Activated T-helper 9 cell treated with anti-CD3 and anti-CD28 coated beads, Interleukin-2, amount 50 U/mL, for 16 hours (primary cell): ENCODE measurements at places on chromosomes 3 and 15.
A peak's percentile ranks its signal among the peaks of the same experiment; 100 is the strongest.

GRCh38 chr15:51750792-51751696 is at the start of gene TMOD2:
Gene TMOD2, plus strand, starts transcription at chr15:51751597. Its CDS starts 14,845 bp downstream, at chr15:51766442.
- peak; percentile 32 for DNase-seq

- DNase-seq: no peak
These were observed 21.8 kb upstream of the IL16 start for GRCh38 chr15:81174792-81175327.

DNA sequence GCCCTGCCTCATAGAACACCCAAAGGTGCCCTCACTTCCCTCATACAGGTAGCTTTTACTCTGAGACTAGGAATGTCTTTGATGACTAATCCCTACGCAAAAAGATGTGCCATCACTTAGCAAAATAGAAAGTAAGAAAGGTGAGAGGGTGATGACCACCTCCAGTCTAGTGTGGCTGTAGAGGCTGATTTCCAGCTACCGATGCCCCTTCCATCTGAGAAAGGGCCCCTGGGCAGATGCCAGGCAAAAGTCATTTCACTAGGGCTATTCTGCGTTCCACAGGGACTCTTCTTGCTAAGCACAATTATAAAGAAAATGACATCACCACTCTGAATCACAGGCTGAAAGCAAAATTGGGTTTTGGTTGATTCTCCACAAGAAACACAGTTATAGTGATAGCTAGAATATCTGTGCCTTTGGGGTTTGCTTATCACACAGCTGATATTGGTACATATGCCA is 77.4 kb downstream of the RBPMS2 start:
- DNase-seq: peak; percentile 8

DNA sequence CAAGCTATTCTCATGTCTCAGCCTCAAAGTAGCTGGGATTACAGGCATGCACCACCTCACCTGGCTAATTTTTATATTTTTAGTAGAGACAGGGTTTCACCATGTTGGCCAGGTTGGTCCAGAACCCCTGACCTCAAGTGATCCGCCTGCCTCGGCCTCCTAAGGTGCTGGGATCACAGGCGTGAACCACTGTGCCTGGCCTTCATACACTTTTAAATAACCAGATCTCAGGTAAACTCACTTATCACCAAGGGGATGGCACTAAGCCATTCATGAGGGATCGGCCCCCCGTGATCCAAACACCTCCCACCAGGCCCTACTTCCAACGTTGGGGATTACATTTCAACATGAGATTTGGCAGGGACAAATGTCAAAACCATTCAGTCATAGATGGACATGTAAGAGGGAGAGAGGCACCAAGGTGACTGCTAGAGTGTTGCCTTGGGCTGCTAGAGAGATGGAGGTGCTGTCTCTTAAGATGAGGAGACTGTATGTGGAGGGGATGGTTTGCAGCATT is 13.3 kb upstream of the DOCK3 start:
- no peak for DNase-seq

DNA sequence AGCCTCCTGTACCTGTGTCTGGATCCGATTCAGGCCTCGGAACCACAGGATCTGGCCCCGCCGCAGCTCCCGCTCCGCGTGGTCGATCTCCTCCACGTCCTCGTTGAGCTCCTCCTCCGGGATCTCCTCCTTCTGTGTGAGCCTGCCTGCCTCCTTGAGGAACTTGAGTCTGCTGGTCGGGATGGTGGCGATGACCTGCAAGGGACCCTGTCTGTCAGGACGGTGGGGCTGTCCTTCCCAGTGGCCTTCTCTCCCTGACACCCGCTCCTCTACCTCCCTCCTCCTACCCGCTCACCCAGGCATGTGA is 17.2 kb upstream of the SEC13 start:
- DNase-seq: no peak

- no peak for DNase-seq
These were observed 17.7 kb downstream of the MEGF11 start for GRCh38 chr15:66235866-66236265.

- no peak for DNase-seq
These were observed 1.1 kb downstream of the FBN1 start for GRCh38 chr15:48644467-48644826.

GRCh38 chr3:70471464-70472342 is 159.3 kb upstream of the MDFIC2 start:
- no peak for DNase-seq

DNA sequence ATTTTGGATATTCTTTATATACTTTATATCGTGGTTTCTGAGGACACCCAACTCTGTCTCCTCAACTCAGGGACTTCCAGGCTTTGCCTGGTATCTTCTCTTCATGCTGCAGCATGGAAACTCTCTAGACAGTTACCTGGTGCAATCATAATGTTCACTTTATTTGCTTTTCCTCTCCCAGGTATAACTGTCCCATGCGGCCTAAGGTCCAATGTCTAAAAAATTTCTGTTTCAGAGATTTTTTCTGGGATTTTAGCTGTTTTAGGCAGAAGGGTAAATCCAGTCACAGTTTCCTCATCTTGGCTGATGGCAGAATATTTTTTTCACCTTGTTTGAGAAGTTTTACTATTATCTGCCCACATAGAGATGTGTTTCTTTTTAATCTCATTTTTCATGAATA is 139.9 kb upstream of the KCNMB2 start:
- DNase-seq: no peak

- DNase-seq: no peak
These were observed 75.6 kb upstream of the CACNA2D3 start for GRCh38 chr3:54046641-54047214.

- no peak for DNase-seq
These were observed 221.0 kb downstream of the RSRC1 start for GRCh38 chr3:158330870-158331269.

DNA sequence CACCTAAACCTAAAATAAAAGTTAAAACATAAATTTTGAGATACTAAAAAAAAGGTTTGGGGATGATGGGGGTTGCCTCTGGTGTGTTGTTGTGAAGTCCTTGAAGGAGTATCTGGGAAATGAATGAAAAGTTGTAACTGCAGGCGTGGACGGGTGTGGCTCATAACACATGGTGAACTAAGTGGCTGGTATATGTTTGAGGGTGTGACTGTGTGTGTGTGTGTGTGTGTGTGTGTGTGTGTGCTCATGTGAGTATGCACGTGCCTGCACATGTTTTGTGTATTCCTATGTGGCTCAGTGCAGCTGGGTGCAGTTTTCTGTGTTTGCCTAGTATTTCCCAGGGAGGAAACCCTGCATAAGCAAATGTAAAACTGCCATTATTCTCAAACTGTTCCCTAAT is 229.9 kb upstream of the TRIM42 start:
- no peak for DNase-seq

DNA sequence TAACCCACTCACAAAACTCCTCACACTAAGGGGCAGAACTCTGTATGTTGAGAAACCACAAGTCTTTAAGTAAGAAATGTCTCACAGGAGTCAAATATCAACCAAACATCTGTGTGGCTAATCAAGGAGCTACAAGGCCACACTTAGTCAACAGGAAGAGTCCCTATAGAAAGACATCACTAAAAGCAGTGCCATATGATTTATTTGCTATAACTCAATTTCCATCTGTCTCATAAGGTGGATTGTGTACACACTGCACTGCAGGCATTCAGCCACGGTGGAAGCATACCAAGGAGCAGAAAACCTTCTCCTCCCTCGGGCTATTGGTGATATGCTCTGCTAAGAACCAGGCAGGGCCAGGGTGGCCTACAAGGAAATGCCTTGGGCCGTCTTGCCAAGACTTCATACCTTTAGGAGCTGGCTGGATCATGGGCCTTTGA is 197.6 kb upstream of the CFAP20DC start:
- no peak for DNase-seq

DNA sequence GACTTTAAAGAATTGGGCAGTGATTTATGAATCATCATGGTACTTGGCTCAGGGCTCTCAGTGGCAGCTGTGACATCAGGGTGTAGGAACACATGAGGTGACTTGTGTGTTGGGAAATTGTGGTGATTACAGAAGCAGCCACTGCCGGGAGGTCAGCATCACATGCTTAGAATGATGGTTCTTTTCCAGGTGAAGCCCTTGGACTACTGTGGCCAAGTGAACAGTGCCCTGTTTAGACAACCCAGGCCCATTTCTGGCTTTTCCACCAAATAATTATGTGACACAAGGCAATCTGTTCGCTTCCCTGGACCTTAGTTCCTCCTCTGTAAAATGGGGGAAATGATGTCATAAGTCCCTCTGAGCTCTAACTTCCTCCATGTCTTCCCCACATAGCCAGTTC is 139.7 kb upstream of the ROPN1 start:
- DNase-seq: no peak

DNA sequence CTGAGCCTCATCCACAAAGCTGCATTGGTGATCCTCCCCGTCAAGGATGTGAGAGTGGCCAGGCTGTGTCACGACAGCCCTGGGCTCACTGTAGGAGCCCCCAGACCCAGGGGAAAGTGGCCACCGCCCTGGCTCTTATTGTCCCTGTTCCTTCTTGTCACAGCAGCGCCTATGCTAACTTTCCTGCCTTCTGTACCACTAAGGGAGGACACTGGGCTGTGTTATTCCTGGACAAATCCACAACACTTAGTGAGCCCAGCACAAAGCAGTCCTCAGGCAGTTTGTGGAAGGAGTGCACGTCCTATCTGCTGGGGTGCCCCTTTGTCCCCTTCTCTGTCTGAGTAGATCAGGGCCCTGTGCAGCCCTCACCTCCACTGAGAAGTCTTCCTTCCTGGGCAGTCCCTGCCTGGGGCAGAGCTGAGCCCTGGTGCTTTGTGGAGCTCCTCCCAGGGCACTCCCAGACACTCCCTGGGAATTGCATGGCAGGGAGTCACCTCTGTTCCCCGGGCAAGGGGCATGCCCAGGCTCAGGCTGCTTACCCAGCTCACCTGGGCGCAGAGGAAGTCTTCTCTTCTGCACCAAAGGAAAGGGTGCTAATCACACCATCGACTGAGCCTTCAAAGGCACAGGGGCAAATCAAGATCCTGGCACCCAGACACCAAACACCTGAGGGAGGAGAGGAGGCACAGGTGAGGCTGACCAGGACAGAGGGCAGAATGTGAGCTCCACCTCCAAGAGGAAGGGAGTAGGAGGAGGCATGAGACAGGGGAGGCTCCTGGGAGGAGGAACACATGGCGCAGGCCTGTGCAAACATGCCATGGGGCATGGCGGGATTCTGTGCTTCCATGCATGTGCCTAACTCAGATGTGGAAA is 138.7 kb downstream of the KLF13 start:
- no peak for DNase-seq

GRCh38 chr3:29694331-29694730 is 413.5 kb downstream of the RBMS3 start:
- DNase-seq: no peak

GRCh38 chr15:58214591-58215340 is 76.6 kb downstream of the AQP9 start:
- DNase-seq: no peak

- DNase-seq: no peak
These were observed 119.4 kb upstream of the PRR20G start for GRCh38 chr3:127407026-127407939.

GRCh38 chr15:59200560-59200959 is 6.1 kb upstream of the LDHAL6B start:
- no peak for DNase-seq

DNA sequence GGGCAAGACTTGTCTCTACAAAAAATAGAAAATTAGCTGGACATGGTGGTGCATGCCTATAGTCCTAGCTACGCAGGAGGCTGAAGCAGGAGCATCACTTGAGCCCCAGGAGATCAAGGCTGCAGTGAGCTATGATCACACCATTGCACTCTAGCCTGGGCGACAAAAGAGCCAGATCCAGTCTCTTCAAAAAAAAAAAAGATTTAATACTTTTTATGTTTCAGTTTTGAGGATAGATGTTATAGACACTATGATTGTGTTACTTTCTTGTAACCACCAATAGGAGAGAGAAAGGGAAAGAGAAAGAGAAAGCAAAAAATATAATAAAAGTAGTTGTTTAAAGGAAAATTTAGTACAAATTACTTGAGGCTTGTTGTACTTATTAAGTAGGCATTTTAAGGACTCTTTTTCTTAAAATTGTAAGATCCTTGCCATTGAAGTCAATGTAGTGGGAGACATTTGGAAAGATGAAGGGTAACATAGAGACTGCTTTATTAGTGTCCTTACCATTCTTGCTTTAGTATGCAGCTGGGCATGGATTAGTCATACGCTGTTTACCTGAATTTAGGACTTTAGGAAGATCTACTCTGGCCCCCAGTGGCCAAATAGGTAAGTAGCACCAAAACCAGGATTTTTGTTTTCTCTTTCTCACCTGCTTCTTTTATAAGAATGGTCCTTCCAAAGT is 35.1 kb upstream of the ZDHHC23 start:
- DNase-seq: no peak

DNA sequence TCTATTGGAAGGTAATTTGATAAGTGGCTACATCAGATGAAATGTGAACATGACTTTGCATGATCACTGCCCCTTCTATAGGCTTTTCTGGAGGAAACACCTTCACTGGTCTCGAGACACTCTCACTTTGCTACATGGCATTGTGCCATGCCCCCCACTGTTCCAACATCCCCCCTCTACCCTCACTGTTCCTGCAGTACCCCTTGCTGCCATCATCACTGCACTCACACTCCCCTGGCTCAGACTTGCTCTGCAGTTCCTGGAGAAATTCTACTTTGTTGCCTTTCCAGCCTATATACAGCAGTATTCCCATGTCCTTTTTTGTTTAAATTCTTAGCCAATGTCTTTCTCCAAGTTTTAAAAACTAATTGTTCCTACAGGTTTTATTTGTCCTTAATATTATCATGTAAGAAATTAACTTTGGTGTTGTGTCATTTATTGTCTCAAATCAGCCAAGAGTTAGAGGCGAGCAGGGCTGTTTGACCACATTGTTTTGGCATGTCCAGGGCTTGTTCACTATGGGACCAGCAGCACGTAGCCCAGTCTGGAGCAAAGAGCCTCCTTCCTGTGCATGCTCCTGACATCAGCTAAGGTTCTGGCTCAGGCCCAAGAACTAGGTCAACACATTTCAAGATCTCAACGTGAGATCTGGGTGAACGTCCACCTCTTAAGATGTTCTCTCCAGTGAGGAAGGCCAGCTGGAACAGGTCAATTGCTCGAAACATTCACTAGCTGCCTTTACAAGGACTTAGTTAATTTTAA is 246.4 kb downstream of the SLC9A9 start:
- DNase-seq: no peak

DNA sequence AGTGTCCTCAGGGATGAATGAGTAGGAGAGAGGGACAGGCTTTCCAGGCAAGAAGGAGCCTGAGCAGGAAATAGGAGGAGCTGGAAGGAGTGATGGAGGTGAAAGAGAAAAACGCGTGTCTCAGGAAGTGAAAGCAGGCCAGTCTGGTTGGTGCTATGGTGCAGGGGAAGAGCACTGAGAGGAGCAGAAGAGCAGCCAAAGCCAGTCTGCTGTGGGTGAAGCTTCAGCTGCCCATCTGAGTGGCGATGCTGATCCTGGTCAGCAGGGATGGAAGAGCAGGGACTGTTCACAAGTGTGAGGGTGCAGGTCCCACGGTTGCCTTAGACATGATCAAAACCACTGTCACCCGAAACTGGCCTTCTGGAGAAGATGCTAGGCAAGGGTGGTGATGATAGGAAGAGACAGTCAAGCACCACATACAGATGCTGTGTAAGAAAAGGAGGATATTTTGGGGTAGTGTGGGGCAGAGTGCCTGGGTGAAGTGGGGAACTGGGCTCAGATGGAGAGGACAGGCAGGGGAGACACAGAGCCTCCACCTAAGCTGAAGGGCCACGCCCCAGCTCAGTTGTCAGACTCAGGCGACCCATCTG is 5.5 kb upstream of the KY start:
- DNase-seq: no peak

GRCh38 chr3:175573226-175573625 is 714.1 kb downstream of the NAALADL2 start:
- no peak for DNase-seq
